Mammary microvascular endothelial cell (primary cell): ENCODE measurements at places on chromosomes 12 and 14. TPM values are rescaled to one million over a fixed set of nuclear protein-coding genes. Genes with fewer than 3 reads are reported as not detected.

The ACOT4 gene
- total RNA-seq: 0.80 and 1.4 TPM in 2 replicates

The HCAR2 gene
- total RNA-seq: not detected in 2 replicates

The PGAM5 gene
- 39.7 and 54.0 TPM in 2 replicates for total RNA-seq

The MANSC4 gene
- total RNA-seq: not detected in 2 replicates

The AKAP6 gene
- total RNA-seq: 0.10 and 0.13 TPM in 2 replicates

The MGP gene
- 29.6 and 38.0 TPM in 2 replicates for total RNA-seq

The LTBP2 gene
- total RNA-seq: 137 and 138 TPM in 2 replicates

The SYNE2 gene
- 39.0 and 48.8 TPM in 2 replicates for total RNA-seq

The C12orf43 gene
- total RNA-seq: 17.4 and 20.2 TPM in 2 replicates

The RERGL gene
- not detected in 2 replicates for total RNA-seq

The FOXG1 gene
- total RNA-seq: under 0.01 TPM in 1 of 2 replicates, not detected in the other

The GLT1D1 gene
- total RNA-seq: not detected in 2 replicates

The SERPINA1 gene
- total RNA-seq: not detected in 2 replicates

The SLC4A8 gene
- 1.2 and 1.9 TPM in 2 replicates for total RNA-seq

The FMNL3 gene
- total RNA-seq: 42.7 and 49.6 TPM in 2 replicates

The TMTC1 gene
- total RNA-seq: 6.6 and 9.3 TPM in 2 replicates

The ERP27 gene
- 0.73 and 2.1 TPM in 2 replicates for total RNA-seq

The BATF gene
- 0.69 and 1.3 TPM in 2 replicates for total RNA-seq

The ACOT6 gene
- not detected in 2 replicates for total RNA-seq

The OTX2 gene
- not detected in 2 replicates for total RNA-seq

The FLVCR2 gene
- 2.1 and 2.7 TPM in 2 replicates for total RNA-seq
